Choroid plexus epithelial cell (primary cell): ENCODE measurements at places on chromosomes 4 and X.

DNA sequence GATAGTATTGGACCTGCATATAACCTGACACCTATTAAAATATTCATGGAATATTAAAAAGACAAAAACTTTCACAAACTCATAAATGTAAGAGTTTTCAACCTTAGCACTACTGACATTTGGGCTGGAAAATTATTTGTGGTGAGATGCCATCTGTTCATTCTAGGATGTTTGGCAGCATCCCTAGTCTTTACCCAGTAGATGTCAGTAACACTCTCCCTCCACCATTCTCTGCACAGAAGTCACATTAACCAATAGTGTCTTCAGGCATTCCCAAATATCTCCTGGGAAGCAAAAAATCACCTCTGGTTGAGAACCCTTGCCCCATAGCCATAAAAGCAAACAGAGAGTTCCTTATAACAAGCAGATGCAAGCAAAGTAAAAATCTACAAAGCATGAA, 41.4 kb upstream of the NDST4 start:
- DNase-seq = peak; percentile 19

GRCh38 chr4:40749717-40750460, at the start of gene NSUN7:
NSUN7 (plus strand) TSS chr4:40749955; CDS start chr4:40750694, 739 bp downstream.
- peak; percentile 15 for DNase-seq

DNA sequence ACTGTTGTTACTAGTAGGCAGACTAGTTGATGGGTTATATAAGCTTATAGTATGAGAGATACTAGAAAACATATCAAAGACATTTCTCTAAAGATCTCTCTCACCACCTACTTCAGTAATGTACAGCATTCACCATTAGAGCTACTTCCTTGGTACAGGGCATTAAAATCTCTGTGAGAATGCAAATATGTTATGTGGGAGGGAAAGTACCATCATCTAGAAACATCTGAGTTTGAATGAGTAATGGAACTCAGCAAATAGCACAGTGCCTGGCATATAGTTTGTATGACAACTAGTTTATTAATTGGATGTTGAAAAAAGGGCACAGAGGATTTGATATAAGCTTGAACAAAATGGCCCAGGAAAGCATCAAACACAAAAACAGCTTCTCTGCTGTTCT, 211.1 kb downstream of the GLUD2 start:
- no peak for DNase-seq

DNA sequence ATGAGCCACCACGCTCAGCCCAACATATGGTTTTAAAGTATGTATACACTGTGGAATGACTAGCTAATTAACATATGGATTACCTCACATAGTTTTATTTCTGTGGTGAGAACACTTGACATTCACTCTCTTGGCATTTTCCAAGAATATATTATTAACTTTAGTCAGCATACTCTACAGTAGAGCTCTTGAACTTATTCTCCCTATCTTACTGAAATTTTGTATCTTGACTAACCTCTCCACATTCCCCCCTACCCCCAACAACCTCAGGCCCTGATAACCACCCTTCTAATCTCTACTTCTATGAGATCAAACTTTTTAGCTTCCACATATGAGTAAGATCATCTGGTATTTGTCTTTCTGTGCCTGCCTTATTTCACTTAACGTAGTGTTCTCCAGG, 38.6 kb upstream of the AGA start:
- peak; percentile 15 for DNase-seq

- peak; percentile 56 for DNase-seq
These were observed 26.4 kb upstream of the ARSJ start for GRCh38 chr4:114005569-114006442.

DNA sequence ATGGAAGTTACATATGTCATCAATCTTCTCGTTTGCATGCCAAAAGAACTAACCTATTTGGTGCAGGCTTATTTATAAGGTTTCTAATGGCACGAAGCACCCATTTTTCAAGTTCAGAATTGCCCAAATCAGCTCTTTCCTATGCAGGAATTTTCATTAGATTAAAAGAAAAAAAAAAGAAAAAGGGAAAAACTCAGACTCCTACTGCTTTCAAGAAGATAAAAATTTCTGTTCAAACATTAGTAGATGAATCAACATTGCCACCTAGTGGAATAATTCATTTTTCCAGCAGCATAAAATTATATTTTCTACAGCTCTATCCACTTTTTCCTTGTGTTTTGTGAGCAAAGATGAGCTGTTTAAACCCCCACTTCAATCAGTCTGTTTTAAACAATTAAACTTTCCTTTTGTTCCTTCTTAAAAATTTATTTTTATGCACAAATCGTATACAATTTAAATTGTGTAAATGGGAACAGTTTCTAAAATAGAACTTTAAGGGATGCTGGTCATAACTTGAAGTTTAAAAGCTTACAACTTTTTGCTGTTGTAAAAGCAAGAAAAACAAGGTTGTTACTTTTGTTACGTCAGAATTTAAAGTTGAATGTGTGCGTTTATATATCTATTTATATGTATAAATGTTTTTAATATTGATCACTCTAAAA, 309.9 kb downstream of the ARAP2 start:
- DNase-seq = peak; percentile 35

- no peak for DNase-seq
These were observed 106.2 kb downstream of the SYTL5 start for GRCh38 chrX:38112566-38112965.

GRCh38 chr4:179584101-179584500, 2141.9 kb upstream of the AGA start:
- DNase-seq = no peak

DNA sequence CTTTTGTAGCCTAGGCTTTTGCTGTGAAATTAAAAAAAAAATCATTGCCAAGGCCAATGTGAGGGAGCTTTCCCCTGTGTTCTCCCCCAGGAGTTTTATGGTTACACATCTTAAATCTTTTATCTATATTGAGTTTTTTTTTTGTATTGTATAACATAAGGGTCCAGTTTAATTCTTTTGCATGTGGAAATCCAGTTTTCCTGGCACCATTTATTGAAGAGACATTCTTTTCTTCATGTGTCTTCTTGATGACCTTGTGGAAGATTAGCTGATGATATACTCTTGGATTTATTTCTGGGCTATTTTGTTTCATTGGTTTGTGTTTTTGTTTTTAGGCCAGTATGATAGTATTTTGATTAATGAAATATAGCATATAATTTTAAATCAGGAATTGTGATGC, 225.0 kb downstream of the ADAM29 start:
- no peak for DNase-seq

DNA sequence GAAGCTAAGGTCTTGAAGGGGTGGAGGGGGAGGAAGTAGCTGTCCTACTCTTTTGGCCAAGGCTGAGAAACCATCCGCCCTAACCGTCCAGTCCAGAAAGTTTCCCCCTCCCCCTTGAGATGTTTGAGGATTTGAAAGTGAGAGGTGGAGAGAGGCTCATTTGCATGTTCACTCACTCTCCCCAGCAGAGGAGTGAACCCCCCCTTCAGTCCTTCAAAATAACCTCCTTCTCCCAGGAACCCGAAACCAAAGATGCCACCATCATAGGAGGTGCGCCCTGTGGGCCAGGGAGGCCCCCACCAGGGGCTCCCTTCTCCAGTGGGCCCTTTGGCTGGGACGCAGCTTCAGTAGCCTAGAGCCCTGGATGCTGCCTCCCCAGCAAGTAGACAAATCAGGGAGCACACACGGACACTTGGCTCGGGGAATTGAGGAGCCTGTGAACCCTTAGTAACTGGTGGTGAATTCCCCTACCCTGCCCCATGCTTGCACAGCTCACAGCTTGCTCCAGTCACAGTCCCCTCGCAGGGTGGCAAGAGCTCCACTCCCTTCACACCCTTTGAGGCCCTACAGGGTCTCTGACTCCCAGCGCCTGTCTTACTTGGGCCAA, 25.6 kb downstream of the ELF4 start:
- DNase-seq = no peak

DNA sequence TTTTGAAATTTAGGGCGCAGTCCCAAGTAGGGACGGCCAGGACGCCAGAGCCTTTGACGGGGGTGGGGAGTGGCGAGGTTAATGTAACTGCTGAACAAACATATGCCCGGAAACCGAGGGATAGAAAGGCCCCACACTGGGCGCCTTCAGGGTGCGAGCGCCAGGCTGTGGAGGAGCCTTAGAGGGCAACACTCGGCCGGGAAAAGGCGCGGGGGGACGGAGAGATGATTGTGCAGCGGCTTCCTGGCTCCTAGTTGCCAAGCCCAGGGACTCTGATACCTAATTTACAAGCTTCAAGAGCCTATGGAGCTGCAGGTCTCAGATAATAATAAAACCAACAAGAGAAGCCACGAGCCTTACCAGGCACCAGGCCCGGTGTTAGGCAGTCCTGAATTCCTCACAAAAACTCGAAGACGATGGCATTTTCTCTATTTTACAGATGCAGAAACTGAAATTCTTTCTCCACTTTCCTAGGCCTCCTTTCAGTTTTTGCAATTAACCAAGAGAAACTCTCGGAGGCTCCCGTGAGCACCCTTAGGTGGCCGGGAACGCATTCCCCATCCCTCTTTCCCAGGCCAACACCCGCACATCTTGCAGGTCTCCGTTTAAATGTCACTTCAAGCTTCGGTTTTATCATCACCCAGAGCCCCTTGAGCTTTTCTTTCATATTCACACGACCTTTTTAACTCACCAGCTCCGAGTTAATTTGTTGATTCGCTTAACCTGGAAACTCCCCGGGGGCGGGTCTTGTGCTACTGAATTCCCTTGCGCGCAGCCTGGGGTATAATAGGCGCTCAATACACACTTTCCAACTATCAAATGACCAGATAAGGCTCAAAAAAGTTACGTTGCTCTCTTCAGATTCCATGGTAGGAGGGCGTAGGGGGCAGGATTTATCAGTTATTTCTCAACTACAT, 6.4 kb upstream of the GSX2 start:
- DNase-seq = no peak

DNA sequence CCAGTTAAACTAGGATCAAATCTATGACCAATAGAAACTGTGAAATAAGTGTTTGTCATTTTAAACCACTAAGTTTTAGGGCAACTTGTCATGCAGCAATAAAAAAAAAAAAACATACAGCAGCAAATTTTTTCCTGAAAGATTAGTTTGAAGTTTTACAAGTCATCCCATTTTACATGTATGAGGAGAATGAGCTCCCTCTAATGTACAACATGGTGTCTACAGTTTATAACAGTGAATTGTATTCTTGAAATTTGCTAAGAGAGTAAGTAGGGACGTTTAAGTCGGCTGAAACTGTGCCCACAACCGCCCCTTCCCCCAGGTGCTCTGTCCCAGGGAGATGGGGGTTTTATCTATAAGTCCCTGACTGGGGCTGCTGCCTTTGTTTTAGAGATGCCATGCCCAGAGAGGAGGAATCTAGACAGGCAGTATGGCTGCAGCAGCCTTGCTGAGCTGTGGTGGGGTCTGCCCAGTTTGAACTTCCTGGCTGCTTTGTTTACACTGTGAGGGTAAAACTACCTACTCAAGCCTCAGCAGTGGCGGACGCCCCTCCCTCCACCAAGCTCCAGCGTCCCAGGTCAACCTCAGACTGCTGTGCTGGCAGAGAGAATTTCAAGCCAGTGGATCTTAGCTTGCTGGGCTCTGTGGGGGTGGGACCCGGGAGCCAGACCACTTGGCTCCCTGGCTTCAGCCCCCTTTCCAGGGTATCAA, 499.3 kb upstream of the CT83 start:
- DNase-seq = no peak

DNA sequence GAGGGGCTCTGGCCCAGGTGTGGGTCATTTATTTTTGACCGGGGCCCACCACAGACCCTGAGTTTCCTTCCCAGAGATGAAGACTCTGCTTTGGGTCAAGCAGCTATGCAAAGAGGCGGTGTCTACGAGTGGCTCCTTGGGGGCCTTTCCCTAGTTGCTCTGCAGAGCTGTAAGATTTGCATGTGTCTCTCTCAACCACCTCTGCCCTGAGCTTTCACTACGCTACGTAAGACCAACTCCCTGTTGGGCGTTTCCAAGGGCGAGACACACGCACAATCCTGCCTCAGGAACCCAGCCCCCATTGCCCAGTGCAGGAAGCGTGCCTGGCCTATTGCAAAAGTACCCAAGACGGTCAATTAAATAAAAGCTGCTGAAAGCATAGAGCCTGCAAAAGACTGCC, 10.0 kb upstream of the ANOS1 start:
- no peak for DNase-seq

- DNase-seq = no peak
These were observed 33.0 kb upstream of the TTC29 start for GRCh38 chr4:146978641-146979040.

DNA sequence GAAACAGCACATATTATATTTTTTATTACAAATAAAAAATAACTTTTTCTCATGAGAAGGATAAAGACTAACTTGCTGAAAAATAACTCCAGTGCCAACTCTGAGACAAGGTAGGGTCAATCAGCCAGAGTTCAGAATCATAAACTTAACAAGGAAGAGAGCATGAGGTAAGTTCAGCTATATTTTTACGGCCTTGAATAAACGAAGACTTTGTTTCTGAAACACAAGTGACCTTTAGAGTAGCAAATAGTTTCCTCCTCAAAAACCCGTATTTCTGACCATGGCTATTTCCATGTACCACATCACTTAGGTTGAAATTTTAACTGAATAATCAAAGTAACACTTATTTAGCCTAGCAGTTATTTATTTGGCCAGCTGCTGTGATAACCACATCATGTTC, 45.5 kb downstream of the PRDM5 start:
- DNase-seq = no peak

- DNase-seq = no peak
These were observed 393.8 kb upstream of the CNKSR2 start for GRCh38 chrX:20980426-20980825.

DNA sequence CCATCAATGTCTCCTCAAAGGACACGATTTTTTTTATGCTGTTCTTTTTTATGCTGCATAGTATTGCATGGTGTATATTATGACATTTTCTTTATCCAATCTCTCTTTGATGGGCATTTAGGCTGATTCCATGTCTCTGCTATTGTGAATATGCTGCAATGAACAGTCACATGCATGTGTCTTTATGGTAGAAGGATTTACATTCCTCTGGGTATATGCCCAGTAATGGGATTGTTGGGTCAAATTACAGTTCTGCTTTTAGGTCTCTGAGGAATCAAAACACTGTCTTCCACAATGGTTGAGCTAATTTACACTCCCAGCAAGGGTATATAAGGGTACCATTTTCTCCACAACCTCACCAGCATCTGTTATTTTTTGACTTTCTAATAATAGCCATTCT, 113.9 kb downstream of the GRIA3 start:
- DNase-seq = peak; percentile 4

DNA sequence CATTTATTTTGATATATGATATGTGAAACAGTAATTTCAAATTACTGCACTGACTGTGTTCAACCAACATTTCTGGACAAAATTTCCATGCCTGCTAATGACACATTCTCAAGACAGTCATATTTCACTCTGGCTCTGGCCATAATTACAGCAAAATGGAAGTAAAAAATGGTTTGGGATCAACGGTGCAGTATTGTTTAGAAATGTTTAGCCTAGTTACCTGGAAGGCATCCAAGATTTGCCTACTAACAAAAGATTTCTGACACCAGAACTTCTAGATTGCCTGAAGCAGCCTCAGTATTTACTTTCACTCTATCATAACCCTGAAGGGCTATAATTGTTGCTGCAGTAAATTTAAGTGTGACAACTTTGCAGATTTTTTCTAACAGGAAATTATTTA, 416.3 kb downstream of the PCDH10 start:
- peak; percentile 90 for DNase-seq

- DNase-seq = peak; percentile 35
These were observed 81.5 kb downstream of the RCHY1 start for GRCh38 chr4:75432683-75433082.

GRCh38 chrX:9510980-9511379, 46.1 kb downstream of the TBL1X start:
- DNase-seq = no peak

- DNase-seq = peak; percentile 82
These were observed 66.8 kb upstream of the SH3RF1 start for GRCh38 chr4:169337510-169337909.
